Mucosa of descending colon (tissue), 3 donors: ENCODE measurements at places on chromosomes 7 and 10. TPM values are rescaled to one million over a fixed set of nuclear protein-coding genes. Genes with fewer than 3 reads are reported as not detected.

GPR15LG gene
- 467 TPM for total RNA-seq

NOS3 gene
- 2.5 TPM for total RNA-seq

NAT16 gene
- not detected for total RNA-seq

PNLIP gene
- not detected for total RNA-seq

ANXA8 gene
- total RNA-seq, result 0.19 TPM

TMEM273 gene
- 7.0 TPM for total RNA-seq

DYNC1I1 gene
- total RNA-seq, result 0.41 TPM

CC2D2B gene
- 0.41 TPM for total RNA-seq

NODAL gene
- not detected for total RNA-seq

SEMA3D gene
- 5.4 TPM for total RNA-seq

SHH gene
- 6.6 TPM for total RNA-seq

UFSP1 gene
- 3.4 TPM for total RNA-seq

GRM3 gene
- not detected for total RNA-seq

ARHGEF5 gene
- total RNA-seq, result 54.7 TPM
